HEK293T (cell line): ENCODE measurements at places on chromosomes 12 and 14.

GRCh38 chr14:81589381-81590065, 55.9 kb upstream of the SEL1L start:
- peak; percentile 20 for DNase-seq

- no peak for DNase-seq
These were observed 50.3 kb upstream of the TRIM9 start for GRCh38 chr14:51145246-51145645.

- DNase-seq: no peak
These were observed 651 bp downstream of the TMEM117 start for GRCh38 chr12:43836475-43836989.

DNA sequence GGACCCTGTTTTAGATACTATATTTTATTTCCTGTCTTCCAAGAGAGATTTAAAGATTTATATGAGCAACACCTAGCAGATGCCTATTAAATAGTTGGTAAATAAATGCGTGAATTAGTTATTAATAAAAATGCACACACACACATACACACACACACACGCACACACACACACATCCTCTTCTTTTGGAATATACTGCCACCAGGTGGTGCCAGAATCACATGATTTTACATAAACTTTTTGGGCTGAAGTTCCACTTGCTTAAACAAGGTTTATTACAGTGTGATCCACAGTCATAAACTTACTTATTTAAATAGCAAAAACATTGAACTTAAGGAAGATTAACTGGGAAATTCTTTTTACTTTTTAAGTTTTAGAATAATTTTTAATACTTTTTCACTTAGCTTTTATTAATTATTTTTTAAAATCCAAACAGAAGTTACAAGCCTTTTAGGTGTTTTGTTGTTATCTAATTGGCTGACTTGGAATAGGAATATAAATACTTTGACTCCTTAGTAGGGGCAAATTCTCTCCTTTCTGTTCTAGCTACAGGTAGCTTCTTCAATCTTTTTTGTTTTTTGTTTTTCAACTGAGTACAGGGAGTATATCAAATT, 17.5 kb downstream of the RAD51B start:
- peak; percentile 18 for DNase-seq

DNA sequence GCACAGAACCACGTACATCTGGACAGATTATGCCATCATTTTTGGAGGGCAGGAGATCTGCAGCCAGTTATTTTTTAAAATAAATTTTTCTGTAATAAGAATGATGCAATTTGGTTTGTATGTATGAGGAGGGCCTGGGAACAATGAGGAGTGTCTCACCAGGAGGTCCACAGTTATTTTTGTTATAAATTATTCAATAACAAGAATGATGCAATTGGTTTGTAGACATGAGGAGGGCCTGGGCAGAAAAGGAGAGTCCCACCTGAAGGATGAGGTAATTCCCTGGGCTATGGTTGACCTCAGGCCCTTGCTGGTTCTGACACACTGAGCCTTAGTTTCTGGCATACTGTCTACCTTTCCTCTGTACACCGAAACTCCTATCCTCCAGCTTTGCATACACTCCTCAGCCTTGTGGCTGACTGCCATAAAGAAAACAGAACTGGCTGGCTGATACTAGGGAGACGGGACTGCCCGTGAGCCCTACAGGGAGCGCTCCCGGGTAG, 9.0 kb upstream of the DCD start:
- no peak for DNase-seq

GRCh38 chr12:115335048-115335447, 651.1 kb upstream of the TBX3 start:
- DNase-seq: no peak

DNA sequence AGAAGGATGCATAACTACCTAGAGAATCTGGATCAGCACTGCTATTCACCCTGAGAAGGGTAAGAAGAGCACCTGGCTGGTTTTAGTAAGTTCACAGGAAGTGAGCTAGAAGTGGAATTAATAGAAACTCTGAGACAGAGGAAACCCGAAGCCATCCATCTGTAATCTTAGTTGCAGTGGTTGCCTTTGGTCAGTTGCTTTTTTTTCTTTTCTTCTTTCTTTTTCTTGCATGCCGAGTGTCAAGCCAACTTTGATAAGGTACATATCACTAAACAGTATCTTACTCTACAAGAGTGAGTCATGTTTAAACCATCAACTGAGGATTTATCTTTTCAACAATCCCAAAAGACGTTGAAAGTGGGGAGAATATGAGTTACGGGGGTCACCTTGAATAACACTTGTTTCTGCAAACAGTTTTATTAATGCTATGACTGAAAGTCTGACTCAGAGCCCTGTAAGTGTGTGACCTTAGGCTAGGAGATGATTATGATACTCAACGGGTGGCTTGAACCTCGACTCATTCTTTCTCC, 26.7 kb downstream of the C12orf75 start:
- DNase-seq: no peak

DNA sequence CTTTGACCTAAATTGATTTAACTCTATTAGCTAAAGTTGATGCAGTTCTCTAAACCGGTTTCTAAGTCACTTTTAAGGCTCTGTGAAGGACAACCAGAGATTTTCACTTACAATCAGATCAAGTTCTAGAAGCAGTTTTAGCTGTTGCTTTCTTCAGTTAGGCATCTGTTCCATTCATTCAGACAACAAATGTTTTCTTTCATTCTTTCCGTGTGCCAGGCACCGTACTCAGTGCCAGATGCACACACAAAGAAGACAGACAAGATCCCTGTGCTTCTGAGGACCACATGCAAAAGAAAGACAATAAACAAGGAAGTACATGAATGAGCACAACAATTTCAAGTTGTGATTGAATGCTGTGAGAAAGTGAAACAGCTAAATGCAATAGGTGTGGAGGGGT, 11.1 kb upstream of the EGLN3 start:
- no peak for DNase-seq

DNA sequence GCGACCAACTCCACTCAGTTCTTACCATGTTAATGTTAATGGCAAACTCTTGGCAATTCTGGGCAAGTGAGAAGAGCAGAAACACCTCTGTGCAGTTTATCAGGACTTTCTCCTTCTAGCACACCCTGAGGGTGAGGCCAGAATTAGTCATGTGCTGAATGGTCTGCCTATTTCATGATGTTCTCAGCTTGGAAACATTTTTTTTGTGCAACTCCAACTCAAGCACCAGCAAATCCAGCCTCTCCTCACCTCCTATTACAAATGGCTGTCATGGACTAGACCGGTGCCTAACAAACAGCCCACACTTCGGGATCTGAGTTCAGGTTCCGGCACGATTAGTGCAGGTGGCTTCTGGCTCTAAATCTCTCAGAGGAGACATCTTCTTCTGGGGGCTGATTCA, 246.0 kb downstream of the ZFP36L1 start:
- no peak for DNase-seq

GRCh38 chr12:107917912-107918800, 143.7 kb downstream of the ASCL4 start:
- DNase-seq: peak; percentile 49

DNA sequence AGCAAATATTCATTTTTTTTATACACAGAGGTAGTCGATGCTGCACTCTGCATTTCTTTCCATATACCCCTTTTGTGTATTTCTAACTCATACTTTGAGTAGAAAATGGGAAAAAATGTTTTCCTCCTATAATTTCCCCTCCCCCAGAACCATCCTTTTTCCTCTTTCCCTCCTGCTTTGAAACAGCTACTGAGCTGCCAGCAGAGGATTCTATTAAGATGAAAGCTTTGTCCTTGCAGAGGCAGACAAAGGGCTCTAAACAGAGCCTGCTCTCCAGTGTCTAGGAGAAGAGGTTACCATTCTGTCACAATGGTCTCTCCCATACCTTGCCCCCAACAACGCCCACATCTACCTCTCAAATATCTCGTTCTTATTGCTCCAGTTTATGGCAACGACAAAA, 74.6 kb upstream of the OSBPL8 start:
- no peak for DNase-seq

GRCh38 chr12:47744005-47744651, 14.6 kb downstream of the RAPGEF3 start:
- DNase-seq: peak; percentile 42

GRCh38 chr14:93005838-93006237, 82.9 kb downstream of the CHGA start:
- DNase-seq: no peak

DNA sequence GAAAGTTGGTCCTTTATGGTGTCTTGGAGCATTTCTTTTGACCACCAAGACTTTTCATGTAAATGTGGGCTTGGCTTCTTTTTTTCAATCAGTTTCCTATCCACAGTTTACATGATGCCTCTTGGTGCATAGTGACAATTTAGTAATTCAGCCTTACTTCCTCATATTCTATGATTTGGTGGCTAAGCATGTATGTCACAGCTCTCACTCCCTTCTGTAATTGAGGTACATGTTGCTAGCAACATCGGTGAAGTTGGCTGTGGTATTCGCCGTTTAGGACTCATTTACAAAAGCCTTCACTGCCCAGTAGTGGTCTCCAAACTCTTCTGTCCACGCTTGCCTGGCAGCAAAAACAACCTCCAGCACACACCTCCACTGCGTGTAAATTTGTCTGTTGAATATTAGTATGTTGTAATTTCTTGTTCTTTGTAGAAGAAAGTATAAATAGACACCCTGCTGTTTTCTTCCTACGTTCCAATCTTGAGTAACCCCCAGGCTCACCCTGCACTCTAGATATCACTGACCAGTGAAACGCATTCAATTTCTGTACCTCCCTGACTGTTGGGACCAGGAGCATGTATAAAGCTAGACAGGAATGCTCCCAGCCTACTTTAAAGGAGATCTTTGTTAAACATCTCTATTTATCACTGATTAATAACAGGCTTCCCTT, 90.4 kb downstream of the PPP2R5C start:
- DNase-seq: no peak
